Renal cortical epithelial cell (primary cell): ENCODE measurements at places on chromosomes 13 and 19. TPM values are rescaled to one million over a fixed set of nuclear protein-coding genes. Genes with fewer than 3 reads are reported as not detected.

The TNFSF9 gene
- 7.4 and 30.9 TPM in 2 replicates for total RNA-seq

- DNase-seq = no peak
Measured at GRCh38 chr19:45739498-45740439, 6.5 kb downstream of the MEIOSIN start.

GRCh38 chr19:14575428-14575980, 3.6 kb upstream of the NDUFB7 start:
- no peak for DNase-seq

DNA sequence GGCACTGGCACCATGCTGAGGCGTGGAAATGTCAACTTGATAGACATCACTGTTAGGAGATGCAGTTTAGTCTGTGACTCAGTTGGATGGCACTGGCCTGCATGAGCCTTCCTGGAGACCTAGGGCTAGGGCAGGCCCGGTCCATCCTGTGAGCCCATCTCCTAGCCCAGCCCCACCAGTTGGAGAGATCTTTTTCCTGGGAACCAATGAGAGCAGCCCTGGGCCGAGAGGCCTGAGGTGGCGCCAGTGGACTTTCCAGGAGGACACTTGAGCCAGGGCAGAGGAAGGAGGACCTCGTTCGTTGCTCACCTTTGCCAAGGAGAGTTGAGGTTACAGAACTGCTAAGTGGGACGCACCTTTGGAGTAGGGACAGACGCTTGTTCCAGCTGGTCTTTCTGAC, 100.5 kb upstream of the TEX29 start:
- DNase-seq = no peak

GRCh38 chr19:17553256-17553655, 2.2 kb upstream of the COLGALT1 start:
- DNase-seq = peak; percentile 40

DNA sequence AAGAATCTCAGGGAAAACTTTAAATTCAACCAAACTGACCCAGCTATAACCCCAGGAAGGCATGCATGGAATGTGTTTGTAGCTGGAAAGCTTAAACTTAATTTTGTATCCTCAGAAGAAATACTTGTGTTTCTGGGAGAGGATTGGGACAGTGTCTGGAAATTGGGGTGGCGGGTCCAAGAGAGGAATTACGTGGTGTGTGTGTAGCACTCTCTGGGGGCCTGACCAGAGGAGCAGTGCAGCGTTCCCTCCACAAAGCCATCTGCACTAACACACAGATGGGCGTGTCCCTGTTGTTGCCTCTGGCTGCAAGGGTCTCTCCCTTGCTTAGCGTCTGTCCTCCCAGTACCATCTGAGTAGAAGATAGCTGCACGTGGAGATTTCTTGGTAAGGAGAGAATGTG, 6.4 kb downstream of the GARRE1 start:
- DNase-seq = no peak
